ENCODE measurements at places on chromosomes 5 and 9. TPM values are rescaled to one million over a fixed set of nuclear protein-coding genes. Genes with fewer than 3 reads are reported as not detected.

- no peak for DNase-seq
- no peak overlapping the region for H3K4me3 ChIP-seq
- no peaks in the 10 kb centered on the region for H3K4me1 ChIP-seq
- no peaks in the 10 kb centered on the region for H3K27me3 ChIP-seq
Measured at GRCh38 chr9:4939118-4939561, 45.9 kb upstream of the JAK2 start.

Gene HMCN2
- total RNA-seq, result 12.4 TPM

DNA sequence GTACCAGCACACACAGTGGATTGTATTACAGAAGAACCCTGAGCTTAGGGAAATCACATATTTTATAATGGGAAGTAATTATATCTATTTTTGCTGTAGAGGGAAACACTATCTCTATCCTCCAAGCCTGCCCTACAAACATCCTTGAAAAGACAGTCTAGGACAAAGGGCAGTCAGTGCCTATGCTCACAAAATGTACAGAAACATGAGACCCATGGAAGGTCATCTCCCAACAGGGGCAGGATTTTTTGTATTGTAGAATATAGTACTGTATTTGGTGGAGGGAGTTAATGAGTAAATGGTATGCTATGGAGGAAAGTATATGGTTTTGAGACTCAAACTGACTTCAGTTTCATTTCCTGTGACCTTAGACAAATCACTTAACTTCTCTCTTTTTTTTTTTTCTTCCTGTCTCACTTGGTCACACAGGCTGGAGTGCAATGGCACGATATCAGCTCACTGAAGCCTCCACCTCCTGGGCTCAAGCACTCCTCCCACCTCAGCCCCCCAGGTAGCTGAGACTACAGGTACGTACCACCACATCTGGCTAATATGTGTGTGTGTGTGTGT, 5.8 kb upstream of the RAB14 start:
- no peak overlapping the region for H3K4me3 ChIP-seq
- no peak for DNase-seq
- no peaks in the 10 kb centered on the region for H3K36me3 ChIP-seq

Gene SHOC1
- total RNA-seq, result not detected

DNA sequence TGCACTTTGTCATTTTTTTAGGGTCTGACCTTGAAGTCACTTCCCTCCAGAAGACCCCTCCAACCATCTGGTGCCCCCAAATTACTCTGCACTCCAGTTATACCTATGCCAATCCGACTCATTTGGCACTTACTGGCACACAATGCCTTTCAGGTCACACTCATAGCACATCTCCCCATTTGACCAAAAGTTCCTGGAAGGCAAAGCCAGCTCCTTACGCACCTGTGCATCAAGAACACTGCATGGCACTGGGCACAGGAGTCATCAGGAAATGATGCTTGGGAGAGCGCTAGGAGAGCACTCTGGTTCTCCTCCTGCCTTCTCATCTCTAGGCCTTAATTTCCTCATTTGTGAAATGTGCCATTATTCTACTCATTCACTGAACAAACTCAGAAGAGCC, 2.9 kb downstream of the TNIP1 start:
- H3K27me3 ChIP-seq, result no peaks in the 10 kb centered on the region
- H3K4me1 ChIP-seq, result peaks cover 29% of the 10 kb centered on the region

DNA sequence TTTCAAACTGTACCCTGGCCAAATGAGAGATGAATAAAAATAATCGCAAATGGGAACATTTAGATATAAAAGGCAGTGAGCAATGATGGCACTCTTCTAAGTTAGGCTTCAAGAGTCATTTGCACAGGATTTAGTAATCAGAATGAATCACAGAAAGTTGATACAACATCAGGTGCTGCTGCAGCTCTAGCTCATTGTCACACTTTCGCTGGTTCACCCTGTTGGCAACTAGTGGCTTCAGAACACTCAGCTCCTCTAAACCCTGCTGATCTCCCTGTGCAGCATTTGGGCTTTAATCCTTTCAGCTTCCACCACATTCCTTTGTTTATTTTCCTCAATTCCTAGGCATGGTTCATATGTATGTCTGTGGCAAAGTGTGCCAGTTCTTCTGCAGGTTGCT, 2071.2 kb upstream of the CDH6 start:
- H3K4me1 ChIP-seq, result peaks cover 12% of the 10 kb centered on the region
- no peak for DNase-seq
- H3K27me3 ChIP-seq, result no peaks in the 10 kb centered on the region
- H3K27ac ChIP-seq, result no peak overlapping the region

GRCh38 chr5:171990713-171991015, 15.8 kb downstream of the FBXW11 start:
- H3K27ac ChIP-seq, result no peak overlapping the region
- peaks cover 35% of the 10 kb centered on the region for H3K4me1 ChIP-seq
- no peak for DNase-seq
- no peak overlapping the region for H3K4me3 ChIP-seq
- peaks cover 13% of the 10 kb centered on the region for H3K36me3 ChIP-seq
- no peaks in the 10 kb centered on the region for H3K27me3 ChIP-seq

GRCh38 chr5:57550132-57550531, 67.5 kb upstream of the ACTBL2 start:
- DNase-seq, result peak; percentile 11
- H3K27me3 ChIP-seq, result no peaks in the 10 kb centered on the region
- no peak overlapping the region for H3K27ac ChIP-seq
- H3K4me1 ChIP-seq, result peaks cover 4% of the 10 kb centered on the region

Gene IFNA14
- not detected for total RNA-seq

Gene IL3
- not detected for total RNA-seq

All from WTC11 (cell line).